Tibial nerve (tissue), 4 donors: ENCODE measurements at places on chromosomes 4 and X. TPM values are rescaled to one million over a fixed set of nuclear protein-coding genes. Genes with fewer than 3 reads are reported as not detected.
A peak's percentile ranks its signal among the peaks of the same experiment; 100 is the strongest.

DNA sequence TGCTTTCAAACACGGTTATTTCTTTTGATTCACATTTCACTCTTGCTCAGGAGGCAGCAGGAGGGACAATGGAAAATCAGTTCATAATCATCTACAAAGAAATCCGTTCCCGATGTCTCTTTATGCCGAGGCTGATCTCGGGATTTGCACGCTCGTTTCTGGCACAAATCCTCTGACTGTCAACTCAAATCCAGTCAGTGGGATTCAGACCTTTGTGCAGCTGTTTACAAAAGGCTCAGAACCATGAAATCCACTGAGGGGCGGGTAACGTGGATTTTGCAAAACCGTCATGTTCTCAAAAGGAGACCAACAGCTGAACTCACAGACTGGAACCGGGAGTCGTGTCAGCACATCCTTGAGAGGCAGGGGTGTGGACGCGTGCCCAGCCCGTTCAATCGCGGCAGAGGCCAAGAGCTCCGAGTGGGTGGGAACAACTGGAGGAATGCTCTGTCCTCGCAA lies 46.4 kb downstream of the ACOX3 start:
- peak; percentile 59 for DNase-seq

- no peak for DNase-seq
Observed at GRCh38 chr4:47469951-47470350, 6.4 kb upstream of the COMMD8 start.

GRCh38 chr4:1208266-1208961 lies 36.0 kb upstream of the SPON2 start:
- DNase-seq, result no peak

SRPX2 gene
- total RNA-seq, result 62.4 TPM

SPP1 gene
- 256 TPM for total RNA-seq

SH2D1A gene
- 4.2 TPM for total RNA-seq

CYTL1 gene
- 9.6 TPM for total RNA-seq

MED12 gene
- 60.3 TPM for total RNA-seq
